GM23248 (cell line): ENCODE measurements at places on chromosomes 5 and 9.

DNA sequence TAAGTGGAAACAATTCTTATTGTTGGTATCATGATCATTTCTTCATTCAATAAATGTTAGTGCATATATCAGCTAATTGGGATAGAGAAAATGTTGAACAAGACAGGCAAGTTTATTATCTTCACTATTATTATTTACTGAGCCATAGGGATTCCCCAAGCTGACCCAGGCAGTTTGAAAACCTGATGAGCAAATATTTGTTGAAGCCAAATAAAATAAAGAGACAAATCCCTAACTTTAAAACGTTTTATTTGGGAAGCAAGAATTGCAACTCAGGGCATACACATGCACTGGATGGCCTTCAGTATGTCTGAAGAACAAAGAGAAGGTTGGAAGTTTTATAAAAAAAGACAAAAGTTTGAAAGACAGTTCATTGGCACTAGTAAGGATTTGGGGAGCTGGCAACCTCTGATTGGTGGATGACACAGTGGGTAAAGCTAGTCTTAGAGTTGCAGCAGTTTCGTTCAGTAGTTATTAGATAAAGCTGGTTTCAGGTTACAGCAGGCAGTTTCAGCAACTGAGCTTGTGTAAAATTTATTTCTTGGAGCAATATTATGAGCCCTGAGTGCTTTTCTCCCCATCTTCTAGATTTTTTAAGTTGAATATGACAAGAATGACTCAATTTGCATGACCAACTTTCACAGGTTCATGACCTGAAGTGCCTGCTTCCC lies 44.7 kb upstream of the PRLR start:
- DNase-seq: no peak
- no peak overlapping the region for H3K27ac ChIP-seq
- H3K4me3 ChIP-seq: no peak overlapping the region
- H3K36me3 ChIP-seq: no peaks in the 10 kb centered on the region
- H3K4me1 ChIP-seq: no peaks in the 10 kb centered on the region
- no peaks in the 10 kb centered on the region; the same call in none of the 2 replicates for H3K27me3 ChIP-seq

GRCh38 chr5:124871303-124871702 lies 124.9 kb upstream of the ZNF608 start:
- no peaks in the 10 kb centered on the region for H3K36me3 ChIP-seq
- no peaks in the 10 kb centered on the region for H3K27me3 ChIP-seq
- no peak overlapping the region for H3K4me3 ChIP-seq
- DNase-seq: peak; percentile 87
- H3K27ac ChIP-seq: no peak overlapping the region

DNA sequence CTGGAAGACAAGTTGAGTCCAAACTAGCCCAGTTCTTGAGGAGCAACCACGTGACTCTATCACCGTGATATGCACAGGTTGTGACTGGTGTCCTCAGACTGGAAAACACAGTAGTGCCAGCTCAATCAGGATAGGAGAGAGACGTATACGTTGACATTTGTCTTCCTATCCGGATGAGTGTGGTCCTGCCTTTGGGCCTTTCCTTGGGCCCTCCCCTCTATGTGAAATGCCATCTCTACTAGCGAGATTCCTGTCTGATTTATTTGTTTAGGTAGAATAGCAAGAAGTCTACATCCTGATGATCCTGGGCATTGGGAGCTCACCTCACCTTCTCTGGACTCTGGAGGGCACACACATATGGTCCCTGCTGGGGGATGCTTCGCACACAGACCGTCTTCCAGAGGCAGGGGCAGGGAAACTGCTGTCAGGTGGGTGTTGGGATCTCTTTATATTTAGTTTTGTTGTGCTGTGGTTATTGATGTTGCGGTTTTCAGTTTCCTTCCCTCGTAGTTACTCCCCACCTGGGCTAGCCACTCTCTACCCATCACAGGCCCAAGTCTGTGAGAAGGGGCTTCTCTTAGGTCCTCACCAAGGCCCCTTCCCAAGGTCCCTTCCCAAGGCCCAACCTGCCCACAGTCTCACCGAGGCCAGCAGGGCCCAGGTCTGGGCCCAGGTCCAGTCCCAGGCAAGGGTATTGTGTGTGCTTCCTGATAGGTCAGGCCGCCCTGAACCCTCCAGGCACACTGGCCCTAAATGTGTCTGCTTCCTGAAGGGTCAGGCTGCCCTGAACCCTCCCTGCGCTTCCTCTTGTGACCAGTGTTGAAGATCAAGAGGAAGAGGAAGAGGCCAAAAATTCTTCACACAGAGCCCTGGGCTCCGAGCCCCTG lies 19.0 kb upstream of the SPINK4 start:
- H3K27ac ChIP-seq: no peak overlapping the region
- DNase-seq: no peak
- peaks cover 5% of the 10 kb centered on the region for H3K4me1 ChIP-seq
- H3K36me3 ChIP-seq: no peaks in the 10 kb centered on the region
- peaks cover 5% of the 10 kb centered on the region; the same call in 1 of the 2 replicates for H3K27me3 ChIP-seq

DNA sequence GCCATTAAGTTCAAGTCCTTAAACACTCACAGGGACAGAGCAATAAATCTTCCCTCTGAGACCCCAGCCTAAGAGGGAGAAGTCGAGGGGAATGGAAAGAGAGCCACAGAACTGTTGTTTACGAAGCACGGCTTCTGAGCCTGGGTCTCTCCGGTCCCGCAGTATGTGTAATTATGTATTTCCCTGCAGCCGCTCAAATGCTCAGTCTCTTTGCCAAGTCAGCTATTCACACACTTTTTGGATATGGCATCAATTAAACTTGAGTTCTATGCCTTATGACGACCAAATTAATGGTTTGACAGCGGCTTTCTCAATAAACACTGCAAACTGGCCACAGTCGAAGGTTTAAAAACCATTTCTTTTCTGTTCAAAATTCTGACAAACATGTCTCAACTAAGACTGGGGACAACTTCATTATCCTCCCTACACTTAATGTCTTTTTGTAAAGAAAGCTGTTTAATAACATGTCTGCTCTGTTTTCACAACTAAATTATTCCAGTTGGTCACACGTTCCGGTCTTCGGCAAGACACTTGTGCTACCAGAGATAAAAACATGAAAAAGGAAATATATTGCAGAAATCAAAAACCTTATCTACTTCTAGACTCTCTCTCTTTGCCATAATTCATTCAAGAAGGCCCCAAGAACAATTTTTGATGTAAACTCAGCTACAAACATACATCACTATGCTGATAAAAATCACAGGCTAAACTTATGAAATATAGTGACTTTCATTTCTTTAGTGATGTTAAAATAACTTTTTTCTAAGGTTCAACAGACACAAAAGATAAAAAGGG lies 203.2 kb downstream of the GAPVD1 start:
- H3K36me3 ChIP-seq: no peaks in the 10 kb centered on the region; the same call in 1 of the 2 replicates

GRCh38 chr9:108634204-108634603 lies 221.6 kb downstream of the ACTL7B start:
- H3K4me1 ChIP-seq: peaks cover 24% of the 10 kb centered on the region
- no peaks in the 10 kb centered on the region for H3K27me3 ChIP-seq
- H3K4me3 ChIP-seq: no peak overlapping the region
- peak; percentile 83 for DNase-seq
- H3K27ac ChIP-seq: peak overlapping the region; percentile 74
- no peaks in the 10 kb centered on the region for H3K36me3 ChIP-seq

DNA sequence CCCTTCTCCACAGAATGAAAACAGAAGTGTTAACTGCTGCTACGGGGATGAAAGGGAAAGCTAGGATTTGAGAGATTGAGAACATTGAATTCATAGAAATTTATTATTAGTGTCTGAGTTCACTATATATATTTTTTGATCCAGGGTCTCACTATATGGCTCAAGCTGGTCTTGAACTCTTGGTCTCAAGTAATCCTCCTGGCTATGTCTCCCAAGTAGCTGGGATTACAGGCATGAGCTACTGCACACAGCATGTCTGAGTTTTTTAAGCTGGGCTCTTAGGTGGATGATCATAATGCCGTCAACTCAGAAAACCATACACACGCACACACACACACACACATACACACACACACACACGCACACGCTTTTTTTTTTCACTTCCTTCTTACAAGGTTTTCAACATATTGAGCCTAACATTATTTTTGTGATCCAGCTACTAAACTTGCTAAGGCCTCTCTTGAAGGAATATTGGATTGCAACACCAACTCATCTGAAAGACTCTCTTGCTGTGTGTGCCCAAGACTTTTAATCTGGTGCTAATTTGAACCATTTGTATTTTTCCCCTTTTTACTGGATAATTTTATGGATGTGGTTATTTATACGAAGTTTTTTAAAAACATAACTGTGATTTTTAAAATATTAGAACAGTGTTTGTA lies 1045.4 kb downstream of the DTWD2 start:
- H3K36me3 ChIP-seq: no peaks in the 10 kb centered on the region
- DNase-seq: no peak

DNA sequence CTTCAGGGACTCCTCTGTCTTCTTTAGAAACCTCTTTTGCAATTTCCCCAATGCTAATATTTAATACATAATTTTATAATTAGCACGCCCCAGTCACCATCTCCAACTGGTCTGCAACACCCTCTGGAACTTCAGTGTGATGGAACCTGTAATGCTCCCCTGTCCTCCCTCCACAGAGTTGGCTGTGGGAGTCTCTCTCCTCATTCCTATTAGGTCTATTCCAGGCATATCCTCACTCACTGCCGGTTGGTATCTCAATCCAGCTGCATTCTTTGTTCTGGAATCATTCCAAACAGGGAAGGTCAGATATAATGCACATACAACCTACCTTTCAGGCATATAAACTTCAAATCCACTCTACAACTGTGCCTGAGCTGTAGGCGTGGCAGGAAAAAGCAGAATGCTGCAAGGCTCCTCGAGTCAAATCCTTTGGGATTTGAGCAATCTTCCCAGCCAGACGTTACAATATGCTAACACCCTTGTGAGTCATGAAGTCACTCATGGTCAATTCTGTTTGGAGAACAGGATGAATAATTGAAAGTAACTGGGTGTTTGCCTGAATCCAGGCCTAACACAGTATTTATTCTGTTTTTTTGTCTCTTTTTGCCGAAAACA lies 293.8 kb downstream of the CWC27 start:
- H3K27me3 ChIP-seq: no peaks in the 10 kb centered on the region
- 0 out of 2 replicates have a peak overlapping the region, but pooled peaks have one; percentile 21 for H3K4me3 ChIP-seq
- H3K27ac ChIP-seq: peak overlapping the region; percentile 94
- H3K4me1 ChIP-seq: peaks cover 46% of the 10 kb centered on the region

DNA sequence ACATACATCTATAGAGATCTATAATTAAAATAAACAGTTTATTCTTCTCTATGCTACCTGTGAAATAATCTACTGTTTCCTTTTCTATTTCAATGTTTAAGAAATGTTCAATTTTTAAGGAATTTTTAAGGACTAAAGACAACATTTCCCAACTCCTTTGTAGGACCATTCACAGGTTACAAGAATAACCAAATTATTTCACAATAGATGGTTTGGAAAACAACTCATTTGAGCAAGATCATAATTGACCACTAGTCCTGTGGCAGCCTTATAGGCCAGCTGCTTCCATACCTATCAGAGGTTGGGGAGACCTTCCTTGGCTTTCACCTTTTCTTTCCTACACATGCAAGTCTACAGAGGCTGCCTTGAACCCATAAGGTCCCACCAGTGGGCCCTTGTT lies 193.7 kb downstream of the TTC39B start:
- no peak overlapping the region for H3K4me3 ChIP-seq
- H3K36me3 ChIP-seq: no peaks in the 10 kb centered on the region

- H3K27ac ChIP-seq: no peak overlapping the region
- no peaks in the 10 kb centered on the region for H3K36me3 ChIP-seq
- no peak for DNase-seq
- peaks cover 9% of the 10 kb centered on the region for H3K27me3 ChIP-seq
Measured at GRCh38 chr5:133881576-133882388, 86.6 kb downstream of the C5orf15 start.

DNA sequence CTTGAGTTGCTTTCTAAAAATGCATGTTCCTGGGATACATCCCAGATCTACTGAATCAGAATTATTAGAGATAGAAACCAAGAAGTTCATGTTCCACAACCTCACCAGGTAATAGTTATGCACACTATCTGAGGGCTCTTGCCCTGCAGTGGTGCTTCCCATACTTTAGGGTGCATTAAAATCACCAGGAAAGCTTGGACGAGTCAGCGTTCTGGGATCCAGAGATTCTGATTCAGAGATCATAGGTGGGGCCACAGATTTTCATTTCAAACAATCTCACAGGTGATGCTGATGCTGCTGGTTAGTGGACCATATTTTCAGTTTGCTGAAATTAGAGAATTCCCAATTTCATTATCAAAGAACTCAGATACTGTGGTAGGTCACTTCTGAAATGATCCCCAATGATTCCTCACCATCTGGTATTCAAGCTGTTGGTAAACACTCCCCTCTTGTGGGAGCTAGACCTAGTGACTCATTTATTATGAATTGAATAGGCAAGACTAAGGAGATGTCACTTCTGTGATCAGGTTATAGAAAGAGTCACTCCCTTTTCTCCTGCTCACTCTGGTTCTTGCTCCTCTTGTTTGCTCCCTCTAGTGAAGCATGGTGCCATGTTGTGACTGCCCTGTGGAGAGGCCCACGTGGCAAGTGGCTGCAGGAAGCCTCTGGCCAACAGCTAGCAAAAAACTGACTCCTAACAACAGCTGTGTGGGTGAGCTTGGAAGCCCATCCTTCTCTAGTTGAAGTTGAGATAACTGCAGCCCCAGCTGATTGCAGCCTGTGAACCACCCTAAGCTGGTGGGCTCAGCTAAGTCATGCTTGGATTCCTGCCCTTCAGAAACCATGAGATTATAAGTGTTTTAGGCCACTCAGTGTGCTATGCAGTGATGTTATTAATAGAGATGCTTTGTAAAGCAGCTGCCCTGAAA lies 59.8 kb downstream of the SH3TC2 start:
- H3K4me1 ChIP-seq: peaks cover 44% of the 10 kb centered on the region
- peak overlapping the region; percentile 37; the same call in 1 of the 2 replicates for H3K27ac ChIP-seq
- no peaks in the 10 kb centered on the region for H3K36me3 ChIP-seq
- peak; percentile 78 for DNase-seq
- H3K27me3 ChIP-seq: peaks cover 6% of the 10 kb centered on the region

DNA sequence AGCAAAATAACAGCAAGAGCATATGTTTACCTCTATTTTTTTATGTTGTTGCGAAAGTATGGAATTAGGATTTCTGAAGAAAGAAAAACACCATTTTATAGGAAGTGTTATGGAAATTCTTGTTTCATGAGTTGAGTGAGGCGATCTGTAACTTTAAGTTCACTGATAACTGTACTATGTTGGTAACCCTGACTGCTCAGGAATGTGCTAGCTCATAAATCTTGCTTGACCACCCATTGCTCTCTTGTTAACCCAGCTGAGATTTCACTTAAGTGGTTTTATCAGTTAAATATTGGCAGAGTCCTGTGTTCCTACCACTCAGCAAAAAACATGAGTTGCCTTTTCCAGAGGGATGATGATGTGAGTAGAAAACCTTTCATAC lies 91.1 kb upstream of the STARD4 start:
- no peaks in the 10 kb centered on the region for H3K36me3 ChIP-seq
- DNase-seq: no peak
- no peaks in the 10 kb centered on the region for H3K4me1 ChIP-seq
- no peak overlapping the region for H3K4me3 ChIP-seq
- H3K27ac ChIP-seq: no peak overlapping the region
- H3K27me3 ChIP-seq: no peaks in the 10 kb centered on the region
